Stimulated activated CD8-positive, alpha-beta memory T cell treated with anti-CD3 and anti-CD28 coated beads, Interleukin-15, amount 100 ng/mL, for 4 hours (primary cell): ENCODE measurements at places on chromosomes 4 and X.

- DNase-seq = no peak
Observed at GRCh38 chrX:79084923-79085322, 59.6 kb upstream of the GPR174 start.

GRCh38 chr4:149409146-149409545 is 406.5 kb downstream of the IQCM start:
- DNase-seq = no peak

DNA sequence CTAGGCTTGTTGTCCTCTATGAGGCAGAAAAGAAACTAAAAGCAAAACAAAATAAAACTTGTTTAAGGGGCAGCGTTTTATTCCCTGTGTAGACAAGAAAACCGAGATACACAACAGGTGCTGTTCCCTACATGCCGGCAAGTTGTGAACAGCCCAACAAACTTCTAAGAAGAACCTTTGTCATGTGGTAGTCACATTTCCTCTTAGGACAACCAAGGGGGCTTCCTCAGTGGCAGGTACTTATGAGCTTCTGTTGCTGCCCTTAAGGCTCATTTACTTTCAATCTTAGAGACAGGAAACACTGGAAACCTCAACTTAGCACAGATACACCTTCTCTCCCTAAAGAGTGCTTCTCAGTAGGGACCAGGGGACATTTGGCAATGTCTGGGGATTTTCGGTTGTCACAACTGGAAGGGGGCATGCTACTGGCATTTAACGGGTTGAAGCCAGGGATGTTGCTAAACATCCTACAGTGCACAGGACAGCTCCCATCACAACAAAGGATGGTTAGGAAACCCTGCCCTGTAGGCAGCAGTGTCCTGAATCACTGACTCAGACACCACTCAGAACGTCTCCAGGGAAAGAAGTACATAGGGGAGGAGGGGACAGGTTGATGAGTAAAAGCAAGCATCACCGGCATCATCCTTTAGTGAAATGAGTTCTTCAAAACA is 111.0 kb downstream of the ASB9 start:
- DNase-seq = no peak

- DNase-seq = no peak
Observed at GRCh38 chr4:2306773-2307410, 45.0 kb upstream of the MXD4 start.

- no peak for DNase-seq
Observed at GRCh38 chr4:80615099-80615498, 279.6 kb downstream of the CFAP299 start.

GRCh38 chrX:25287521-25287920 is 271.8 kb upstream of the ARX start:
- DNase-seq = no peak

DNA sequence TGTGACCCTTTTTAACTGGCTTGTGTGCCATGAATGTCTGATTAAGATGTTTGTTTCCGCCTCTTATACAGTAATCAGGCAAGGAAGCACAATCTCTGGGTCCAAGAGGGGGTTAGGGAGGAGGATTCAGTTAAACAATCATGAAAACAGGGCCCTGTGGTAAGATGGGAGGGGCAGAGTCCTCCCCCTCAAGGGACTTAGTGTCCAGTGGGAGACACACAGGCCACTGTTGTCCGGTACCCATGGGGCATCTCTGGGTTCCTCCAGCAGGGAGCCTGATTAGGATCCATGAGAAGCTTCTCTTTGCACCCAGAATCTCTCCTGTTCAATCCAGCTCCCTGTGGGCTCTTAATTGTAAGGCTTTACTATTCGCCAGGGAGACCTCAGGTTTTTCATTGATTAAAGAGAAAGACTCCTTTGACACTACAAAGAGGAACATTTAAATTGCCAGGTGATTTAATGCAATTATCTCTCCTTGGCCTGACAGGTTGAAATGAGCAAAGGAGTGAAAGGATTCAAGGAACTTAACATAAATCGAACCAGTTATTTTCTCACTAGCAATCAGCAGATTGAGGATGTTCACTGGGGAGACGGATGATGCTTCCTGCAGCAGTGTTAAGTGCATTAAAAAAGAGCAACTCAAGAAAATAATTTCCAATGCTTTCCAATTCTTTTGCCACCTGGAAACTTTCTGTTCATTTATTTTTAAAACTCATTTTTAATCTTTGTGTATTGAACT is 225.4 kb downstream of the PTTG2 start:
- DNase-seq = no peak

GRCh38 chr4:148030193-148030873 is 298.4 kb downstream of the ARHGAP10 start:
- no peak for DNase-seq

DNA sequence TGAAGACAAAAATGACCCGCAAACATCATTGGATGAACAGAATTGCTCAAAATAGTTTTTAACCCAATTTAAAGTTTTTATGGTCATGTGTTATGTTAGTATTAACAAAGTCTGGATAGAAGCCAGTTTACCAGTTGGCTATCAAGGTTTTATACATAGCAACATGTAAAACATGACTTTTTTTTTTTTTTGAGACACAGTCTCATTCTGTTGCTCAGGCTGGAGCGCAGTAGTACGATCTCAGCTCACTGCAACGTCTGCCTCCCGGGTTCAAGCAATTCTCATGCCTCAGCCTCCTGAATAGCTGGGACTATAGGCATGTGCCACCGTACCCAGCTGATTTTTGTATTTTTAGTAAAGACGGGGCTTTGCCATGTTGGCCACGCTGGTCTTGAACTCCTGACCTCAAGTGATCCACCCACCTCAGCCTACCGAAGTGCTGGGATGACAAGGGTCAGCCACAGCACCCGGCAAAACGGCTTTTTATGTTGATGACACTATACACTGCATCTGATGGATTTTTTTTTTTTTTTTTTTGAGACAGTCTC is 3.4 kb downstream of the SAT1 start:
- DNase-seq = no peak

GRCh38 chrX:70353514-70353913 is 63.6 kb downstream of the KIF4A start:
- no peak for DNase-seq

GRCh38 chr4:16231570-16232245 is 5.4 kb upstream of the TAPT1 start:
- no peak for DNase-seq

DNA sequence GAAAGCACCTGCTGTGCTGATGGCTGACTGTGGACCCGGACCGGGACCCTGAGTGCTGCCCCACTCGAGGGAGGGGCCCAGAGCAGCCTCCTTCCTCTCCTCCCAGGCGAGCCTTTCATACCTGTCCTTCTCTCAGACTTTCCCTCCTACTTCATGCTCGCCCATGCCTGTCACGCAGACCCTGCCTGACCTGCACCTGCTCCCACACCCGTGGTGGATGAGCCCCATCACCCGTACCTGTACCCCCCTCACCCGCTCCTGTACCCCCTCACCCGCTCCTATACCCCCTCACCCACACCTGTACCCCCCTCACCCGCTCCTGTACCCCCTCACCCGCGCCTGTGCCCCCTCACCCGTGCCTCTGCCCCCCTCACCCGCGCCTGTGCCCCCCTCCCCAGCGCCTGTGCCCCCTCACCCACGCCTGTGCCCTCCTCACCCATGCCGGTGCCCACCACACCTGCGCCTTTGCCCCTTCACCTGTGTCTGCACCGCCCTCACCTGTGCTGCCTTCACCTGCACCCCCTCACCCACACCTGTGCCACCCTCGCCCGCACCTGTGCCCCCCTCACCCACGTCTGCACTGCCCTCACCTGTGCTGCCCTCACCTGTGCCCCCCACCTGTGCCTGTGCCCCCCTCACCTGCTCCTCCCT is 5.8 kb downstream of the MAEA start:
- no peak for DNase-seq

GRCh38 chrX:148574237-148574973 is 74.0 kb downstream of the AFF2 start:
- no peak for DNase-seq

GRCh38 chr4:158496030-158496741 is 25.5 kb upstream of the RXFP1 start:
- DNase-seq = no peak

GRCh38 chr4:110633358-110634341 is 10.8 kb upstream of the PITX2 start:
- DNase-seq = no peak

DNA sequence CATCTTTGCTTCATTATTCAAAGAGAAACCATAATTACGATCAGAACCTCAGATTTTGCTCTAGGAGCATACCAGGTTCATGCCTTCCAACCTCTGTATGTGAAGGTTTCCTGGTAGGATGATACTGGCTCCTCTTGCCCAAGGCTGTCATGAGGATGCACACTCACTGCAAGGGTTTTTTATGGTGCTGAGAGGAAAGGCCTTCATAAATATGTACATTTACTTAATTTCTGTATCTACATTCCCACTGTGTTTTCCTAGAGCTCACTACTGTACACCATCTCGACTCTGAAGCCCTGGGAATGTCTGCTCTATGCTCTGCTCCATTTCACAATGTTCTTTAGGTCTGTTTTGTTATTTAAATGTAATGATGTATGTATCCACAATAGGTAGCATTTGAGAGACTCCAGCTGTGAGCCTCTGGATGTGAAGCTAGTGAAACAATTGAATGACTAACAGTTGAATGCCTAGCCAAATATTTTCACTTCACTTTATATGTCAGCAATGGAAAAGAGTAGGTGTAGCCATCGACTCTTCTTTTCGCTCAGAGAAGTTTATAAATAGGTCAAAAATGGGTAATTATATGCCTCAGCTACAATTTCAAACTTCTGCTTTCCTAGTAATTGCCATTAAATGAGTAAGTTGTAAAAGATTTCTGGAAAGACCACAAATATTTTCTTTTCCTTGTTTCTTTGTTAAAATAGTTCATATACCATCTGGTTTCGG is 228.0 kb downstream of the PALLD start:
- DNase-seq = no peak

GRCh38 chrX:7214251-7214650 is 66.3 kb upstream of the PUDP start:
- DNase-seq = no peak

GRCh38 chr4:87950936-87951511 is 24.5 kb upstream of the SPP1 start:
- no peak for DNase-seq

DNA sequence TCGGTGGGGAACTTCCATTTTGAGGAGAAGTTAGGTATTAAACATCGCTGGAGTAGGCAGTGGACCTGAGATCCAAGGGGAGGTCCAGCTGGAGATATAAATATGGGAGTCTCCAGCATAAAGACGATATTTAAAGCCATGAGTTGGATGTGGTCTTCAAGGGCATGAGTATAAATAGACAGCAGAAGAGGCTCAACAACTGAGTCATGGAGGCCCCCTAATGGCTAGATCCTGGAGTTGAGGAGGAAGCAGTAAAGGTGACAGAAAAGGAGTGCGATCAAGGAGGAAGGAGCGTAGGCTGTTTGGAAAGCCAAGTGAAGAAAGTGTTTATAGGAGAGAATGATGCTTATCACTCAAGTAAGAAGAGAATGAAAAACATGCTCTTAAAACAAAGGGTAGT is 18.1 kb upstream of the APBB2 start:
- DNase-seq = no peak
